Brain microvascular endothelial cell (primary cell): ENCODE measurements at places on chromosomes 1 and 21.

DNA sequence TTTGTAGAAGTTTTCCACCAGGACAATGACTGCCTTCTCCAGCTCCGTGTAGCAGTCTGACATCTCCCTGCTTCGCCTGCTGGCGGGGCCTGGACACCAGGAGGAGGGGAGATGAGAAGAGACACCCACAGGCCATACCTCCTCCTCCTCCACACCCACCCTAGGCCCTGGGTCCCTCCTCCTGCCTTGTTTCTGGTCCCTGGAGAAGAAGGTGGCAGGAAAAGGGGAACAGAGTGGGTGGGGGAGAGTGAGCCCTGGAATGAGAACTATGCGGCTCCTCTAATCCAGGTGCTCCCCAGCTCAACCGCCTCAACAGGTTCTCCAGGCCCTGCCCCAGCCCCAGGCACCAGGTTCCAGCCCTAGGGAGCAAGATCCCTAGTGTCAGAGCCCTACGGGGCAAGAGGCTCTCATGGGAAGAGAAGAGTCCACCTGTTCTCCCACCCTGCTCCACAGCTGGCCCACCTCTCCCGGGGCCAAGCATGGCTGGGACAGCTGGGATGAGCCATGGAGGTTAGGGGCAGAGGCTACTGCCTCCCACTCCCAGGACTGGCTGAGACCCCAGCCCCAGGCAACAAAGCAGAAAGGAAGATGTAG, 4.8 kb downstream of the S100A16 start:
- DNase-seq = peak; percentile 7

DNA sequence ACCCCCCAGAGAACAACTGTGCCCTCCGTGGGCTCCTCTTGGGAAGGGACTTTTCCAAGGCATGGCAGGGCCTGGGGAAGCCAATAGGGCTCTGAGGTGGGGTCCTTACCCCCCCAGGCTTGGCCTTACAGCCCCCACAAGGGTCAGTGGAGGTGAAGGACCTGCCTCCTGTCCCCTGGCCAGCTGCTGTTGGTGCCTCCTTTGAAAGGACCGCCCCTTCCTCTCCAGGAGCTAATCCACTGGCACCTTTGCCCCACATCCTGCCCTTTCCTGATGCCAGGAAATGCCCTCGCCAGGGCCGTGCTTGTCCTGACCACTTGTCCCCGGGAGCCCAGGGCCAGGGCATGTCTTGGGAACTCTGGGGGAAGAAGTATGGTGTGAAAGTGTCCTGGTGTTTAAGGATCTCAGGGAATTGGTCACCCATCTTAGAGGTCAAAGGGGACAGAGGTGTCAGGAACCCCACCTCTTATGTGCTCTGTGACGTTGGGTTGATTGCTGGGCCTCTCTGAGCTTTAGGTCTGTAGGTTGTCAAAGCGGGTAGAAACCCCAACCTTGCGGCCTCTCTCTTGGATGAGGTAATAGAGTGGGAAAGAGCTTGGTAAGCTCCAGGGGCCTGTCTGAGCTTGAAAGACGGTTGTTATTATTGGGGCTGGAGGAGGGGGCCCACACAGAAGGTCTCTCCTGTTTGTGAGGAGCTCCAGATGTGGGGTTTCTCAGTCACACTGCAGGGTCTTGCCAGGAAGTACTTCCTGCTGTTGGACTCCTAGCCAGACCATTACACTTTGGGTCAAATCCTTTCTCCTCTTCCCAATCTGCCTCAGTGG, 2.8 kb downstream of the KCNQ4 start:
- no peak for DNase-seq

- DNase-seq = peak; percentile 38
Observed at GRCh38 chr1:98340511-98340910, 321.0 kb upstream of the SNX7 start.

DNA sequence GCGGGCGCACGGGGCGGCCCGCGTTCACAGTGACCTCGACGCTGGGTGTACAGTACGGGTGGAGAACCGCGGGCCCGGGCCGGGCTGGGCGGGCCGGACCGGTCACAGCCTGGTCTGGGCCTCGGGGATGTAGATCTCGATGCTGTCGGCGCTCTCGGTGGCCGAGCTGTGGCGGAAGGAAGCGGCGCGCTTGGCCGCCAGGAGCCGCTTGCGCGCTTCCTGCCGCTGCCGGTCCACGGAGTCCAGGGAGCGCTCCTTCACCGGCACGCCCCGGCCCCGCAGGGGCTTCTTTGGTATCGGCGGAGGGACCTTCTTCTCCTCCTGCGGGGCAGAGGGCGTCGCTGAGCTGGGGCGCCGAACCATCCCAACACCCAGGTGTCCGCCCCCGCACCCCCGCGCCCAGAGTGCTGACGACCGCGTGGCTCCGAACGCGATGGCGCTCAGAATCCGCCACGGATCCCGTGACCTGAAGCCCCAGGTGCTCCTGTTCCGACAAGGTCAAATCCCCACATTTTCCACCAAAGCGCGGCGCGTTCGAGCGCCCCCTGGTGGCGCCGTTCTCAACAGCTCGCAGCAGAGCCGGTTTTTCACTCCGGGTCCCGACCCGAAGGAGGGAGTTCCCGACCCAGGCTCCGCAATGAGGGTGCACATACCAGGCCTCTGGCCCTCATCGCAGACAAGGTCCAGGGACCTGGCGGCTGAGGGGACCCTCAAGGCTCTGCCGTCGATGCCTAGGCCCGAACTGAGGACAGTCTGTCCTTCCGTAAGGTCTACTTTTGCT, 6.6 kb upstream of the SMIM12 start:
- peak; percentile 42 for DNase-seq

GRCh38 chr1:81600363-81600762, 200.4 kb upstream of the ADGRL2 start:
- DNase-seq = no peak

DNA sequence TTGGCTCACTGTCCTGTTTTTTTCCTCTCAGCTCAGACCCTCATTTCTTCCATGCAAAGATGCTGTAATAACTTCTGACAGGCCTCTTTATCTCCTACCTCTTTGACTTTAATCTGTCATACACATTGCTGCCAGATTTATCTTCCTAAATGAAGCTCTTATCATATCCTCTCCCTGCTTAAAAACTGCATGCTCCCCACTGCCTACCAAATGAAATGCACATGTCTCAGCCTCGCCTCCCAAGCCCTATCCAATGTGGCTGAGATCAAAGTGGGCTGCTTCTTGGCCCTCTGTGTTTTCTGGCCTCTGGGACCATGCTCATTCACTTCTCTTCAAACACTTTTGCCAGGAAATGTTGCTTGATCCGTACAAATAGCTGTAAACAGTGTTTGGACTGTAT, 38.3 kb downstream of the IRF2BP2 start:
- DNase-seq = no peak

GRCh38 chr1:152795686-152796085, 835 bp upstream of the LCE1D start:
- no peak for DNase-seq

GRCh38 chr1:19096036-19096833, 113.8 kb downstream of the UBR4 start:
- no peak for DNase-seq

DNA sequence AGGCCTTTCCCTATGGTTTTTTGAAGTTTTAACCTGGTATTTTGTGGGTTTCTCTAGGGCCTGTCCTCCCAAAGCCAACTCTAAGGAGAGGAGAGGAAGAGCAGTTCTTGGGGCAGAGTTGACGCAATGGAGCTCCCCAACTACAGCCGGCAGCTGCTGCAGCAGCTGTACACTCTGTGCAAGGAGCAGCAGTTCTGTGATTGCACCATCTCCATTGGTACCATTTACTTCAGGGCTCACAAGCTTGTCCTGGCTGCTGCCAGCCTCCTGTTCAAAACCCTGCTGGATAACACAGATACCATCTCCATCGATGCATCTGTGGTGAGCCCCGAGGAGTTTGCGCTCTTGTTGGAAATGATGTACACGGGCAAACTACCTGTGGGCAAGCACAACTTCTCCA, 38.2 kb downstream of the ZBTB40 start:
- DNase-seq = no peak

DNA sequence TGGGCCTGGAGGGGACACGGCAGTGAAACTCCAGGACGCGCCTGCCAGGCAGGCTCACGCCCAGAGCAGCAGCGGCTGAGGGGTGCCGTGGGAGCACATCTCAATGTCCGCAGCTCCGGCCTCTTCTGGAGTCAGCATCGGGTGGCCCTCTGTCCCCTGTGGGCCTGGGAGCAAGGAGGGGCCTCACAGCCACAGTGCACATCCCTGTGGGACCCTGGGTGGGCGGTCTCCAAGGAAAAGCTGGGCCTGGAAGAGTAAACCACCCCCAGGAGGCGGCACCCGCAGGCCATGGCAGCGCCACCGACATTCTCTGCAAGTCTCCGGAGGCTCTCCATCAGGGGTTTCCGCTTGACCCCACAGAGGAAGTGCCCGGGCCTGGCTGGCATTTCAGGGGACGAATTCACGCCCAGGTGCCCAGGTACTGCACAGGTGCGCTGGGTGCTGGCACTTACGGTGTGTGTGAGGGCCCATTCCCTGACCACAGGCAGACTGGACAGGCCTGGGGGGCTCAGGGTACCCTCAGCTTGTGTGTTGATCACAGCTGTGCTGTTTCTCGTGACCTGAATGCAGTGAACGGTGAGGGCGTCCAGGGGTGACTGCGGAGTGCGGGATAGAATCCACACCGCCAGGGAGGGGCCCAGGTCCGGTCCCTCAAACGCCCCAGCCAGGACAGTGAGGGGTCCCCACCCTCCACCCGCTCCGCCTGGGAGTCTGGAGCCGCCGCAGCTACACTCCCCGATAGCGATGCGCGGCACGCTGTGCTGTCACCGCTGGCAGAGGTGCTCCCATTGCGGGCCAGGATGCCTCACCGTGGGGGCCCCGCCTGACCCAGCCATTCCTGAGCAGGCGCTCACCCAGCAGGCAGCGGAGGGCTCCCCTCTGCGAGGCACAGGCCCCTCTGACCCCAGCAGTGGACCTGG, 16.6 kb upstream of the RNF223 start:
- DNase-seq = no peak

GRCh38 chr1:179857009-179857408, 20.6 kb downstream of the TOR1AIP2 start:
- no peak for DNase-seq

DNA sequence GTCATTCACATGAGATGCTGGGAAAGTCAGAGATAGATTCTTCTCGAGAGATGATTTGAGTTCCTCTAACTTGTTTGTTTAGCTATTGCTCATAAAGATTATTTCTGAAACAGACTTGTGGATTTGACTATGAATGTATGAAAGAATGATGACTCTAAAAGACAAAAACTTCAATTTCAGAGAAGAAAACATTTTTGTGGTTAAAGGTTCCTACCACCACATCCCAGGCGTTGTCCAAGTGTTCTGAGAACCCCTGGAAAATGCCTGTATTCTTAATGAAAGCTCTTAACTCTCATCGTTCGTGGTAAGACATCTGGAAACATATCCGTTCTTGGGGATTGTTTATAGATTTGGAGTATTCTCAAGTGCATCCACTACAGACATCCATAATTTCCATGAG, 228.7 kb downstream of the BARHL2 start:
- DNase-seq = peak; percentile 33

- DNase-seq = no peak
Observed at GRCh38 chr1:153070243-153070642, 1.2 kb downstream of the SPRR2B start.

GRCh38 chr1:68346188-68346808, 103.5 kb downstream of the RPE65 start:
- no peak for DNase-seq

GRCh38 chr1:23108918-23109533, 59.6 kb downstream of the LUZP1 start:
- DNase-seq = no peak
